ENCODE measurements at places on chromosomes 2 and 18.
A peak's percentile ranks its signal among the peaks of the same experiment; 100 is the strongest.

GRCh38 chr2:176960736-176961520 lies 251.7 kb upstream of the HNRNPA3 start:
- no peak for DNase-seq

DNA sequence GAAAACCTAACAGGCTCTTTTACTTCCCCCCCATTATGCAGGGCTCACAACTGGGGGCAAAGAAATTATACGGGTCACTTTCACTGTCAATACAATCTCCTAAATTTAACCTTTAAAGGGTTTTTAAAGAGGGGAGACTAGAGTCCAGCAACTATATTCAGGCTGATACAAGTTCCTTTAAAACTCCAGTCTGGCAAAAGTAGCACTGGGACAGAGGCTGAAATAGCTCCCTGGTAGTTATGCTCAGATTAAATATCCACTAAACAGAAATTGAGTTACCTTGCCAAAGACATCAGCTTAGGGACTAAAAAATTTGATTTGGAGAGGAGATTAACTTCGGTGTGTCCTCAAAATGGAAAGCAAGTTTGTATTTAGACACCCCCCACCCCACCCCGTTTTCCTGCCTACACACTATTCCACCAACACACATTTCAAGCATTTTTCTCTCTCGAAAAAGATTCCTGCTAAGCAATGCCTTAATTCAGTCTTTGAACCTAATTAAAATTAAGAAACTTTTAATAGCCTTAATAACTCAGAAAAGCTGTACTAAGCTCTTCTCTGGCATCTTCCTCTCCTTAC lies 127.2 kb downstream of the OSBPL1A start:
- DNase-seq: no peak

- no peak for DNase-seq
Observed at GRCh38 chr2:171406044-171406443, 27.7 kb downstream of the METTL8 start.

DNA sequence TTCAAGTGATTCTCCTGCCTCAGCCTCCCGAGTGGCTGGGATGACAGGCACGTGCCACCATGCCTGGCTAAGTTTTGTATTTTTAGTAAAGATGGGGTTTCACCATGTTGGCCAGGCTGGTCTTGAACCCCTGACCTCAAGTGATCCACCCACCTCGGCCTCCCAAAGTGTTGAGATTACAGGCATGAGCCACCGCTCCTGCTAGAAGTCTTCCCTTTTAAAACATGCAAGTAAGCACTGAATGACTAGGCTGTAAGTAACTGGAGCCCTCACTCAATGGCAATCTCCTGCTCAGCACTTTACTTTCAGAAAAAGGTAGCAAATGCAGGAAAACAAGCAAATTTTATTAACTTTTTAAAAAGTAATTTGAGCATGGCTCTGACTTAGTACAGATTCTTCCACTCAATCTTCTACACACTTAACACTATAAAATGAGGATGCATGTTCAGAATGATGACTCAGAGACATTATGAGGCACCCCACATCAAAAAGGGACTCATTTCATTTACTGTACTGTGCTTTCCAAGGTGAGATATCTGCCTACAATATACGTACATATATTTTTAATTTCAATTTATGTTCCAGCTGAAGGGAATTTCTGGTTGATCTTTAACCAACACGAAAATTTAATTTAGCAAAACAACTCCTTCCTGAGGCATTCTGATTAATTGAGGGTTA lies 6.6 kb upstream of the NCK2 start:
- no peak for DNase-seq

DNA sequence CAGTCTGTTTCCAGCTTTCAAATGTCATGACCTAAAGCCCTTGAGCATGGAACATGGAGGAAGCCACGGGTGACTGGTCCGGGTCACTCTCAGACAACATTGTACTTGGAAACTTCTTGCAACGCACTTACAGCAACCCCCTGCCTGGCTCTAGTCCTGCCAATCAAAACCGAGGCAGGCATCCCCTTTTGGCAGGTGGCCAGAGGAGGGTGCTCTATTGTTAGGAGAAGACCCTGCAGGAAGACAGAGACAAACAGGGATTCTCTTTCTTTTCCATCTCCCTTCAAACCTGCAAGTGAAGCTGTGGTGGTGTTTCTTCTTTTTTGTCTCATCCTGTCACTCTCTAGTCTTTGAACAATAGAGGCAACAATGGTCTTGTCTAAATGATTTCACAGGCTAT lies 667.2 kb downstream of the ZEB2 start:
- DNase-seq: no peak

GRCh38 chr2:85981579-85982247 lies 92.9 kb upstream of the ST3GAL5 start:
- no peak for DNase-seq

DNA sequence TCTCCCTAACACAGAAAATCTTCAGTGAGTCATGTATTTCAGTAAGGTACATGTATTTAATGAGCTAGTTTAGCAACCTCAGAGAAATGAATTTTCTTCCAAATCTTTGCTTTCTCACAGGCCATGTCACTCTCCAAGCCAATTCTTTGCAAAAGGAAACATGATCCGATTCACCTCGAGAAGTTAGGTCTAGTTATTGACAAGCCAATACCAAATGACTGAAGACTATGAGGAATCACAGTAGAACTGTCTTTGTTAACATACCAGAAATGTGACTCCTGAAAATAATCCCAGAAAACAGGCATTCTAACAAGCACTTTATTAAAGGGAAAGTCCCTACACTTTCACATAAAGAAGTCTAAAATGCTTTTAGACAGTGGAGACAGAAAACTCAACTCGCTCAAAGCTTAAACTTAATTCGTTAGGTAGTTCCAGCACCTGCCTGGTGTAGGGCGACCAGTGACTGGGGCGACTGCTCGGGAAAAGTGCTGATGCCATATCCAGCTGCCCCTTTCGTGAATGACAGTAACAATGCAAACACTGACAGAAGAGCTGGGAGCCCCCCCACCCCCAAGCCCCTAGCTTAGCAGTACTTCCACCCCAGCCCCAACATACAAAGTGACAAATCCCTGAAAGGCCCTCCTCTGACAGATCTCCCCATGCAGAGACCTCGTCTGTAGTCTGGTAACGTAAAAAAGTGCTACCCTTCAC lies 1.8 kb downstream of the MEMO1 start:
- peak; percentile 41 for DNase-seq

DNA sequence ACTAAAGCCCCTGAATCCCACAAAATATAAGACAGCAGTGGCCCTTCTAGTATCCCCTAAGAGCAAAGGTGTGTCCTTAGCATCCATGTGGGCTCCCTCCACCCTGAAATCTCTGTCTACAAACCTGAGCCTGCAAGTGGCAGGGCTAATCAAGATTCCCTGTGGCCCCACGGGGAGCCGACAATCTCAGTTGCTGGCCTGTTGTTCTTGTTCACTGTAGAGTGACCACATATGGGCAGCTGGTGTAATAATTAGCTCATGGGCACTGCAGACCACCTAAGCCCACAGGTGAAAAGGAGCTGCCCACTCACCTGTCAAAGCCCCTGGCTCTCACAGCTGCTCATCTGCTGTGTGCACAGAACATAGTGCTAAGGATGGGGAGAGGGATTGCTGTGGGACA lies 102.3 kb downstream of the MRO start:
- no peak for DNase-seq

DNA sequence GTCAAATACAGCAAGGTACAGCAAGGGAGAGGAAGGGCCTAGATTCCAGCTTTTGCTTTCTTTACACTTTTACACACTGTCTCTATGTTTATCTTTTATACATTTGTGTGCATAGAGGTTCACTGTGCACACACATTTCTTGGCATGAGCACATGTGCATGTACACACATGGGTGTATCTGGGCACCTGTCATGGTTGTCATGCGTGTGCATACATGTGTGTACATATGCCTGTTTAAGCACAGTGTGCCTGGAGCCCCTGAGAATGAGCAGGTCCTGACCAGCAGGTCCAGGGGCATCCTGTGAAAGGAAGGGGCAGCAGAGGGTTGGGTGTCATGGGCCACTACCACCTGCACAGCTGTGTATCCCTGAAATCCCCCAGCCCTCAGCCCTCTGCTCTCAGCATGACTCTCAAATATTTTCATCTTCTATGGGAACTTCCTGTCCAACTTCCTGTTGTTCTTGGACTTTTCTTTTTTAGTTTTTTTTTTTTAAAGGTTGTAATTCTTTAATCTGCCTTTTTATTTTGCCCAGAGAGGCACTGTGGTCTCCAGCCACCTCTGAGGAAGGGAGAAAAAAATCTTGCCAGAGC lies 97.0 kb upstream of the EPAS1 start:
- DNase-seq: no peak

GRCh38 chr18:26510337-26510736 lies 38.0 kb downstream of the KCTD1 start:
- no peak for DNase-seq

DNA sequence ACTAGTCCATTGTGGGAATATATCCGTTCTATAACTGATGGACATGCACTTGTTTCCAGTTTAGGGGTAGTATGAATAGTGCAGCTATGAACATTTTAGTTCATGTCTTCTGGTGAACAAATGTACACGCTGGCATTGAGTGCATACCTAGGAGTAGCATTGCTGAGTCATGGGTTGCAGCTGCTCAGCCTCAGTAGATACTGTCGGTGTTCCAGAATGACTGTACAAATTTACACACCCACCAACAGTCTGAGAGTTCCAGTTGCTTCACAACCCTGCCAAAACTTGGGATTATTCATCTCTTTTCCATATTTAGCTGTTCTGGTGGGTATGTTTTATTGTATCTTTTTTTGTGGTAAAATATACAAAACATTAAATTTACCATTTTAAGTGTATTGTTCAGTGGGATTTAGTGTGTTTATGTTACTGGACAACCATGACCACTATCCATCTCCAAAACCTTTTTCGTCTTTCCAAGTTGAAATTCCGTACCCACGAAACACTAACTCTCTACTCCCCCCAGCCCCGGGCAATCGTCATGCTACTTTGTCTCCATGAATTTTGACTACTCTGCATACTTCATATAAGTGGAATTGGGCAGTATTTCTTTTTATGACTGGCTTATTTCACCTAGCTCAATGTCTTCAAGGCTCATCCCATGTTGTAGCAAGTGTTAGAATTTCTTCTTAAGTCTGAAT lies 281.0 kb downstream of the PRKCE start:
- DNase-seq: no peak

DNA sequence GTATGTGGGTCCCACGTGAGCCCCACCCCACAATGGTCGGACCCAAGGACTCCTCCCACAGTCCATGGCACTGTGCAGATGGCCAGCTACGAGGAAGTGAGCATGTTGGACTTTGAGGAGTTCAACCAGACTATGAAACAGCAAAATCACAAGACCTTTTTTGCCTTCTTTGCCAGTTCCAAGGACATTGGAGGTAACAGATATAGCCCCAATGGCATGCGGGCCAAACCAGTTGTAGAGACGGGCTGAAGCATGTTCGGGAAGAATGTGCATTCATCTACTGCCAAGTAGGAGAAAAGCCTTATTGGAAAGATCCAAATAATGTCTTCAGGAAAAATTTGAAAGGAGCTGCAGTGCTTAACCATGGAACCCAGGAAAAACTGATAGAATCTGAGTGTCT lies 12.6 kb downstream of the DNER start:
- no peak for DNase-seq

DNA sequence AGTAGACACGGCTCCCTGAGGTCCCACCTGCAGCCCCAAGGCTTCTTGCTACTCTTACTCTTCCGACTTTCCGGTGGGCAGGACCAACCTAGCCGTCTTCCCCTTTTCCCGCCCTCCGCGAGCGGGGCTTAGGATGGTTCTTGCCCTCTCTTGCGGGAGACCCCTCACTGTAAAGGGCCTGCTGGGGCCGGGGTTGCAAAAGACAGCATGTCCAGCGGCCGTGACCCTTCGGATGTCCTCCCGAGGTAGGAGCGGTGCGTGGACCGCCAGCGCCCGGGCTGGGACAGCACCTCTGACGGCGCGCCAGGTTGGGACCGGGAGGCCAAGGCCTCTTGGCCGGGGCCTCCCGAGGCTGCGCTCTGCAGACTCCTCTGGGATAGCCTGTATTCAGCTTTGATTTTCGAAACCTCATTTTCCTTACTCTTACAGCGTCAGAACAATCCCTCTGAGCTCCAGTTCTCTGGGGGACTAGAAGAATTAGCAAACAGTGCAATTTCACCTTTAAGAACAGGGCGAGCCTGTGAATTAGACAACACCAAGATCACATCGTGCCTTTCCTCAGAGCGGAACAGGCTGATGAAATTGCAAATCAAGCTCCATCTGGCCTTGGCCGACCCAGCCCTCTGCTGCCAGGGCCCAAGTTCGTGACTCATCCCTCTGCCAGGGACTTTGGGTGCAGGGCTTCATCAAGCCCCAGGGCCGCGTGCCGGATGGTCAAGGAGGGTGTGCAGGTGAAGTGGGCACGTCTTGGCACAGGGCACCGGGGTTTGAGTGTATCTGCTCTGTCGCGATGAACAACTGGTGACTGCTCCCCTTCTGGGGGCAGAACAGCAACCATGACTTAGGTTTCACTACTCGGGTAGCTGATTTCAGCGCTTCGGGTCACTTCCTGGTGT lies 777 bp downstream of the MOCOS start:
- no peak for DNase-seq

DNA sequence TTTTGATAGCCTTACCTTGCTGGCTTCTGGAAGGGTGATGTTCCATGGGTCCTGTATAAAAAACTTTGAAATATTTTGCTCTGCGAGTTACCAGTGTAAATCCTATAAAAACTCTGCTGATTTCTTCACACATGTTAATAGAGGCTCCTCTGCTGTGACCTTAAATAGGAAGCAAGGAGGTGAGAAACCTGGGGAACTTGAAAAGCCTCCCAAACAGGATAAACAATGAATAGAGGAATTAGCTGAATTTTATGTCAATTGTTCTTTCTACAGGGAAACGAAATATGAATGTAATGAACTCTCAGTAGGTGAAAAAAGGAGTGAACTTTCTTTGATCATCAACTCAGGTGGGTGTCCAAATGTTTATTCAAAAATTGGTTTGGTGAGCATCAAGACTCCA lies 10.8 kb upstream of the CCL20 start:
- no peak for DNase-seq

- no peak for DNase-seq
Observed at GRCh38 chr2:136060416-136060815, 57.5 kb downstream of the CXCR4 start.

DNA sequence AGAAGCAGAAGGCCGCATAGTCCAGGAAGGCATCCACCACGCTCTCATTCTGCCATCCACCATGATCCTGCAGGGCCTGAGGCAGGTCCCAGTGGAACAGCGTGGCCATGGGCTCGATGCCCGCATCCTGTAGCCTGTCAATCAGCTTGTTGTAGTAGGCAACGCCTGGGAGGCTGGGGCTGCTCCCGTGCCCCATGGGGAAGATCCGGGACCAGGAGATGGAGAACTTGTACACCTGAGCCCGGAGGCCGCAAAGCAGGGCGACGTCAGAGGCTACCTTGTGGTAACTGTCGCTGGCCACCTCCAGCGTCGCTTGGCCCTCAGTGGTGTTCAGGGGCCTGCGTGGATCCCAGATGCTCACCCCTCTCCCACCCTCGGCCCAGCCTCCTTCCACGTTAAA lies 19.5 kb downstream of the LCT start:
- no peak for DNase-seq

Measured in NCI-H2081 (cell line).